ENCODE measurements at places on chromosomes 2 and 18.

DNA sequence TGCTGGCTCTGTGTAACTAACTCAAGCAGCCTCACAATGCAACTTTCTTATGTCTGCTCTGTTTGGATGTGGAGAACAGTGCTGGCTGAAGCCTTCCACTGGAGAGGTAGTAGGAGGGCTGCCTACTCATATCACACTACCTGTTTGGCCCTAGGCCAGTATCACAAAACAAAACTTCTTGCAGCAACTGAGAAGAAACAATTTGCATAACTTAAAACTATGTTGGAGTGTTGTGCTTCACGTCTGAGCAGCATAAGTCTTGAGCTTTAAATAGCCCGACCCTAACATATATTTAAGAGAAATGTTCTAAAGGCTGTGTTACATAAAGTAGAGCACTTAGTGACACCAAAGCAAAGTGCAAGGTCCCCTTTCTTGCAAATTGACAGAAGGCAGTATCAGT is 204.9 kb upstream of the ACVR2A start:
- DNase-seq = no peak

- no peak for DNase-seq
Measured at GRCh38 chr2:12284037-12284436, 432.7 kb upstream of the TRIB2 start.

DNA sequence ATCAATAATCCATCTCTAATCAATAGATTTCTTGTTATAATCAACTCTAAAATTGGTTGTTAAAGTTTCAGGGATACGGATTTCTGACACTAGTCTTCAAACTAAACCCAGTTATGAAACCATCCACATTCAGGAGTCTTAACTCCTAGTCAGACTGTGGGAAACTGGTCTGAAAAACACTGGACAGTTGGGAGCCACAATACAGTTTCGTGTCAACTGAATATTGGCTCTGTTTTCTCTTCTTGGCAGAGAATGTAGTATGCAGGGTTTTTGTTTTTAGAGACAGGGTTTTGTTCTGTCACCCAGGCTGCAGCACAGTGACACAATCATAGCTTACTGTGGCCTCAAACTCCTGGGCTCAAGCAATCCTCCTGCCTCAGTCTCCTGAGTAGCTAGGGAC is 123.1 kb downstream of the RTTN start:
- no peak for DNase-seq

DNA sequence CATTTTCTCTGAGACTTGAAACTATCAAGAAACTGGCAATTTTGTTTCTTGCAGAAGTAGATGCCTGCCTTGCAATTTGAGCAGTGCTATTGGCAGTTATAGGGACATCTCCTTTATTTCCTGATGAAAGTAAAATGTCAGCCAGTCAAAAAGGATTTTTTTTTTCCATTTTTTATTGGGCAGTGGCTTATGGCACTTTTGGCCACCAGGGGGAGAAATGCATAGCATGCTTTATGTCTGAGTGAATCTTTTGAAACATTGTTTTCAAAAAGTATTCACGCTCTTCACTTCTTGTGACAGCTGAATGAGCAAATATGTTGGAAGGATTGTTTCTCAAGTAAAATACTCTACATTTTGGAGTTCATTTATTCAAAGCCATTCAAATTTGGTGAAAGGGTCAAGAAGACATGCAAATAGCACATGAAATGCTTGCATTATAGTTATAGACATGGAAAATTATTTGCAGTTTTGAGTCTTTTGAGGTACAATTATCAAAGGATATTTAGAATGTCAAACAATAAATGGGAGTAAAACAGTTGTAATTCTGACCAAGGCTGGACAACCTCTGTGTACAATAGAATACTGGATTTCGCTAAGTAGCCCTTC is 491.0 kb downstream of the CDH2 start:
- DNase-seq = peak; percentile 48

GRCh38 chr2:171723716-171724683 is 36.7 kb downstream of the DYNC1I2 start:
- DNase-seq = no peak

- DNase-seq = no peak
Measured at GRCh38 chr18:12044591-12044990, 49.1 kb upstream of the ANKRD62 start.

DNA sequence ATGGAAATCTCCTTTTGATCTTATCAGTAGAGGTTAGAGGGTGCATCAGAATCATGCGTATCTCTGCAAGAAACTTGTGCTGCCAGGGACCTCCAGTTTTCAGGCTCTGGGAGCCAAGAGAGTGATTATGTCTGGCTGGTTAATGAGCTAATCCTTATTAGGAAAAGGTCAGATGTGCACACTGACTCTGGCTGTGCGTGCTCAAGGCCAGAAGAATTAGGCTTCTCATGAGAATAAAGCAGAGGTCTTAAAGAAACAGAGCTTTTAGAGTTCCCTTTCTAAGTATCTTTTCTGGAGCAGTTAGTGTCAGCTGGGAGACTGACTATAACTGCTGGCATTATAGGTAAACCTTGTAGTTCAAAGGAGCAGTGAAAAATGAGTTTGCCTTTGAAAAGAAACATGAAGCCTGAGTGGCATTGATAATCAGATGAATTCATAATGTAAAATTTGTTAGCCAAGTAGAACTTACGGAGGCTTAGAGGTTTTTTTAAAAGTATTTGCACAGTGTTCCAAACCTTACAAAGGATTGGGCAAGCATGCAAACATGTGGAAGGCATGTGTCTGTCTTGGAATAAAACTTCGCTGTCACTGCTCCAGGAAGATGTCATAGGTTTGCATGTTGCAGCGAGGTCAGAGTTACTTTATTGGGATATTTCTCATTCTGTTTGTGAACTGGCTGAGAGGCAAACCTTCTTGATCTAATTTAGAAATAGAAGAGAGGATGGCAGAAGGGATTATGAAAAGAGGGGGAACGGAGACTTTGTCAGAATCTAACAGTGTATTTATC is 151.7 kb downstream of the ARHGAP28 start:
- peak; percentile 24 for DNase-seq

- no peak for DNase-seq
Measured at GRCh38 chr2:109046925-109047508, 58.0 kb upstream of the EDAR start.

- no peak for DNase-seq
Measured at GRCh38 chr2:33229646-33230045, 246.8 kb upstream of the RASGRP3 start.

- DNase-seq = peak; percentile 83
Measured at GRCh38 chr18:10121786-10122515, 208.1 kb downstream of the VAPA start.

DNA sequence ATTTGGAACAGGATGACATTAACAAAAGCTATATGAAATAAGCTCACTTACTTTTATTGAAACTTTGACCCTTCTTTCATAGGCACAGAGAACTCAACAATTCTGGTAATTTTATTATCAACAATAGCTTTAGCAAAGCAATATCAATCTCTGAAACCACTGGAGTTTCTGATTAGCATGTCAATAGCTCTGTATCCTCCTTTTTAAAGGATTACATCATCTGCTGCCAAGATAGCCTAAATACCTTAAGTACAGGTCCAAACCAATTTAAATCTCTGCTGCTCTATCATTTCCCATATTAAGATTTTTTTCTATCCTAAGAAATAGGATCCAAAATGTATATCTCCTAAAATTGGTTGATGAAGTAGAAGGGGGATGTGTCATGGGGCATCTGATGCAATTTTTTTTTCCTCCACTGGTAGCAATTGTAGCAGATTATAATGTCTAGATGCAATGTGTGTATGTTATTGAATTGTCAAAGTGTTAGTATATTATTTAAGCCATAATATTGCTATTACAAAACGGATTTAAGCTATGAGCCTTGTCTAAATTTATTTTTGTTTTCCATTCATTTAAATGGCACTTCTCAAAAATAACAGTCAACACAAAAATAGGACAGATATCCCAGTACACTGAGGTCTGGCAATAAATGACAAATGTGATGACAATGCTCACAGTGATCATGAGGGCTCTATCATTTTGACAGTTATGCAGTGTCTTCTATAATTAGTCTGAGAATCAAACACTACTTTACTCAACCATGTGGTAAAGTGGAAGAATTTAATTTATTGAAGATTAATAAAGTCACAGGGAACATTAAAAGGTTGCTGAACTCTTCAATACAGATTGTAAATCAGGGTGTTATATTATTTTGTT is 328.4 kb downstream of the CDH7 start:
- no peak for DNase-seq

DNA sequence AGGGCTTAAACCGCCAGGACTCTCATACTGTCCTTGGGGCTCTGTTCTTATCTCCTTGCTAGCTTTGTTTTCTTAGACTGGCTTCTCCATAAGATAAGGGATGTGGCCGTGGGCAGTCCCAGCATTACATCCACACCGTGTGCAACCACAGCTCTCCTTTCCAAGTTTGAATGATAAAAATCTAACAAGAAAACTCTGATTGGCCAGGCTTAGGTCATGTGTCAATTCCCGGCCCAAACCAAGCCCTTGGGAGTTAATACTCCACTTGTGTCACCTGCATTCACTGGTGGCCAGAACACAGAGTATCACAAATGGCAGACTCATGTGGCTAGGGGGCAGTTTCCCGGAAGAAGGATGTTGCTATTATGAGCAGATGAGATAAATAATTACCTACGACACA is 43.2 kb upstream of the KDM3A start:
- no peak for DNase-seq

DNA sequence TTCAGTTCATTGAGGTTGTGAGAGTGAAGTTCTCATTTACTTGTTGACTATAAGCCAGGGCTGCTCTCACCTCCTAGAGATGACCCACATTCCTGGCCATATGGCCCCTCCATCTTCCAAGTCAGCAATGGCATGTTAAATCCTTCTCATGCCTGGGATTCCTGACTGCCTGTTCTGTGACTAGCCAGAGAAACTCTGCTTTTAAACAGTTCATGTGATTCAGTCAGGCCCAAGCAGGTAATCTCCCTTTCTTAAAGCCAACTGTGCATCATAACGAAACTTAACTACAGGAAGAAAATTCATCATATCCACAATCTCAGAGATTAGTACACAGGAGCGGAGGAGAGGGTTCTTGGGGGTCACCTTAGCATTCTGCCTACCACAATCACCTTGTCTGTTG is 11.5 kb downstream of the DPP4 start:
- no peak for DNase-seq

Data from GM03348 (cell line).